ENCODE measurements at places on chromosomes 1 and 21.

DNA sequence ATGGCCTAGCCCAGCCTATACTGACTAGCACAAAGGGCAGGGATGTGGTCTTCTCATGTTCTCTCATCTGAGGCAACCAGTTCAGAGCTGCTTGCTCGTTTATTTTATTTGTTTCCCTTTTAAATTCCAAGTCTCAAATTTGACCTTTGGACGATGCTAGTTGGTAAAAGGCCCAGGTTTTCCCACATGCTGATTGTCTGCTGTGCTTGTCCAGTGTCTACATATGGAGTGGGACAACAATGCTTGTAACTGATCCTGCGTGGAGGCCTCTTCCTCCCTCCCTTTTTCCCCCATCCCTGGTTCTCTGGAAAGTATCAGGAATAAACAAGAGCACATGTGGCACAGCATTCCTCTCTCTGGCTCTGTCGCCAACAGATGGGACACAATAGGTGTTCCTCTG lies 34.0 kb upstream of the BEND5 start:
- DNase-seq, result no peak

DNA sequence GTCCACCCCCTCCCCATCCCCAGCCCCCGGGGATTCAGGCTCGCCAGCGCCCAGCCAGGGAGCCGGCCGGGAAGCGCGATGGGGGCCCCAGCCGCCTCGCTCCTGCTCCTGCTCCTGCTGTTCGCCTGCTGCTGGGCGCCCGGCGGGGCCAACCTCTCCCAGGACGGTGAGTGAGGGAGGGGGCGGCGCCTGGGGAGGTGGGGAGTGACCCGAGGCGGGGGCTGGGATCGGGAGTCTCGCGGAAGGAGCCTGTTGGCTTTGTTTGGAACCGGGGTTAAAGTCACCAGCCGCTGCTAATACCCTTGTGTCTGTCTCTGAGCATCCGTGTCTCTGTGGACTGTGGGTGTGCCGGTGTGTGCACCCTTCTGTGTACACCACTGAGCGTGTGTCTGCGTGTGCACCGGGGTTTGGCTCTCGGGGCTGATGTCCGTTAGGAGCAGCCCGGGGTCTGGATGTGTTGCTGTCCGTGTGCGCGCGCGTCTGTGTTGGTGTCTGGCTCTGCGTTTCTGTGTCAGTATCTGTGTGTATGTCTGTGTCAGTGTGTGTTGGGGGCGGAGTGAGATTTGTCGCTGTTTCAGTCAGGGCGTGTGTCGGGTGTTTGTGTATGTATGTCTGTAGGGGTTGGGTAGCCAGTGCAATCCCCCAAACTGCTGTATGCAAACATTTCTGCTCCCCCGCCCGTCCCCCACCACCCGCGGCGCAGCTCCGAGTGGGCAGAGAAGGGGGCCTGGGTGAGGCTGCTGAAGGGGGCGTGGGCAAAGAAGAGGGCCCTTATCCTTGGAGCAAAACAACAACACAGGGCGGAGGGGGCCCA lies 480 bp downstream of the CADM3 start:
- no peak for DNase-seq

DNA sequence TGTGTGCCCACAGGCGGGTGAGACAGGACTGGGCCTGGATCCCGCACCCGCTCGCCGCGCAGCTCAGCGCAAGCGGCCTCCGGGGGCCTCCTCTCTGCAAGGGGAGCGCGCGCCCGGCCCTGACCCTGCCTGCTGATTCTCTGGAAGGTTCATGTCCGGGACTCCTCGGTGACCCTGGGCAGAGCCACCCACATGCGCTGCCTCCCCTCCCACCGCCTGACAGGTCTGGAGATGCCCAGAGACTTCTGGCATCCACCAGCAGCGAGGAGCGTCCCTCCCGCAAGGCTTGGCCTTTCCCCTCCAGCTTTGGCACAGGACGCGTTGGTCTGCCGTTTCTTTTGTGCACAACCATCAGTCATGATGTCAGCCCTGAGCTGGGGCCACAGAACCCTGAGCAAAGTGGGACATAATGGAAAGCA lies 42.0 kb upstream of the COL6A2 start:
- DNase-seq, result no peak

DNA sequence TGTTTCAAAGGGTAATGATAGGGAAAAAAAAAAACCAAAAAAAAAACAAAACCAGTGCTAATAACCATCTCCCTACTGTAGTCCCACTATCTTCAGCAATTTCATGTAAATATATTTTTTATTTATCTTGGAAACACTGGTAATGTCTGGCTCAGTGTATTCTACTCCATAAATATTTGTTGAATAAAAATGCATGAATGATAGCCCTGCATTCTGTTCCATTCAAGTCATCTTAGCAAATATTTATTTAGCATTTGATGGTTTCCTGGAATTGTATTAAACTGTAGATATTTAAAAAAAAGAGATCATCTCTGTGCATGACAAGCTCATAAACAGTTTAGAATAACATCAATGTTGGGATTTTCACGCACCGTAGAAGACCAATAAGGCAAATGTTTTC lies 24.2 kb downstream of the IL23R start:
- no peak for DNase-seq

DNA sequence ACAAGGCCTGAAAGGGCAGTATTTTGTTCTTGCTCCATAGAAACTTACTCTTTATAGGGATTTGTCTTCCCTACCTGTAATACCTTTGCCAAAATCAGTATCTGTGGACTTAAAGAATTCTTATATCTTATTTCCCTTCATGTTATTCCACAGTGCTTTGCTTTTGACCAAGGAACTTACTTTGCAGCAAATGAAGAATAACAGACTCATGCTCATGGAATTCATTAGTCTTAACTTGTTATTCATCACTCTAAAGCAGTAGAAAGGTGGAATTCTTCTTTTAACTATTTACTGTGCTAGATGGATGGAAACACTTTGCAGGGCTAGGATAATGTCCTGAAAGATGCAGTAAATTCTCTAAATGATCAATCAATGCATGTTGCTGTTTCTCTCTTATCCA lies 45.9 kb downstream of the DUSP10 start:
- no peak for DNase-seq

GRCh38 chr1:69290291-69290690 lies 277.4 kb upstream of the LRRC7 start:
- no peak for DNase-seq

- no peak for DNase-seq
Measured at GRCh38 chr21:40215941-40216340, 348.7 kb downstream of the PCP4 start.

DNA sequence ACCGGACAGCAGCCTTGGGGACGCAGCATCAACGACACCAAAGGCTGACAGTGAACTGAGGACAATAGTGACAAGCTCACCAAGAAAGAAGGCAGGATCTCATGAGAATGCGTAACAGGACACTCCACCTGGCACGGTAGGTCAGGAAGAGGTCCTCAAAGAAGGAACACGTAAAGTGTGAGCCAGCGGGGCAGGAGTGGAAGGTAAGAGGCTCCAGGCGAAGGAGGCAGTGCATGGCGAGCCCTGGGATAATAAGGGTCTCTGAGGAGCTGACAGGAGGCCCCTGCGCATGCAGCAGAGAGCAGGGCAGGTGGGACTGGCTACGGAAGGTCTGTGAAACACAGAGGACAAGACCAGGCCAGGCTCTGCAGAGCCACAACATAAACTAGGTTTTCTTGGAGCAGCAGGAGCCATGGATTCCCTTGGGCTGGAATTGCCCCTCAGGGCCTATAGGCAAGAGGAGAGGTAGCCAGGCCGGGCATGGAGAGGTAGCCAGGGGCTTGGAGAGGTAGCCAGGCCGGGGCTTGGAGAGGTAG lies 8.2 kb downstream of the LSS start:
- DNase-seq, result no peak

GRCh38 chr1:58045094-58045705 lies 501.3 kb downstream of the OMA1 start:
- DNase-seq, result no peak

DNA sequence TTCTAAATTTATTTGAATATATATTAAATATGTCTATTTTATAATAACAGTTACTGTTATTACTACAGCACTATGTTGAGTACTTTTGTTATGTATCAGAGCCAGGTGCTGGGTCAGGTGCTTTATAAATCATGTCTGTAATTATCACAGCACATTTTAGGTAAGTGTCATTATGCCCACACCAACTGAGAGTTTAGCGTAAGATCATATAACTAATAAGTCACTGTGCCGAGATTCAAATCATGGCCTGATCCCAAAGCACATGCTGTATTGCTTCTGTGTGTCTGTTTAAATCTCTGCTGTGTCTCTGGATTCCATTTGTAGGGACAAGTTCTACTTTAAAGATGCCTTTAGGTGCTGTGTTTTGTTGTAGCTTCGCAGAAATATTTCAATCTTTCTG lies 1.9 kb downstream of the GPSM2 start:
- no peak for DNase-seq

- no peak for DNase-seq
Measured at GRCh38 chr1:41153750-41154274, 88.3 kb downstream of the SCMH1 start.

DNA sequence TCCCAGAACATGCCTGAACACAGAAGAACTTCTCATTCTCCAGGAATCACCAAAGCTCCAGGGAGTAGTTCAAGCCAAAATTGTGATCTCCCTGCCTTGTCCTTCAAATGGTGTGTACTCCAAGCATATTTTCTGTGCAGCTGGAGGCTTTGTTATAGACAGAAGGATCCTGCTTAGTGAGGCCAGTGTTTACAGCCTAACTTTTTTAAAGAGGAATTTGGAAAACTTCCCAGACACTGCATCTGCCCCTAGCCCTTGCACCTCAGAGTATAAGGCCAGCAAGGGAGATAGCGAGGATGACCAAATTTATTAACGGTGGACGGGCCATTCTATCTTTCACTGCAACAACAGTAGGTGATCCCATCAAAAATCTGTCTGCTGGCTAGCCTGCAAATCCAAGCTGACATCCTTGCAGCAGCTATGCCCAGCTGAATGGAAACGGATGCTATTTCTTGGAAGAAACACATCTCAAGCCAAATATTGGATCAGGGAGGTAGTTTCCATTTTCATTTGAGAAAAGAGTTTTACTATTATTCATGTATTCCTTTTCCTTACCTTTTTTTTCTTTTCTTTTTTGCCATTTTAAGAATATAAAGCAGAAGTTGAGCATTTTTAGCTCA lies 249.8 kb downstream of the USH2A start:
- DNase-seq, result no peak

DNA sequence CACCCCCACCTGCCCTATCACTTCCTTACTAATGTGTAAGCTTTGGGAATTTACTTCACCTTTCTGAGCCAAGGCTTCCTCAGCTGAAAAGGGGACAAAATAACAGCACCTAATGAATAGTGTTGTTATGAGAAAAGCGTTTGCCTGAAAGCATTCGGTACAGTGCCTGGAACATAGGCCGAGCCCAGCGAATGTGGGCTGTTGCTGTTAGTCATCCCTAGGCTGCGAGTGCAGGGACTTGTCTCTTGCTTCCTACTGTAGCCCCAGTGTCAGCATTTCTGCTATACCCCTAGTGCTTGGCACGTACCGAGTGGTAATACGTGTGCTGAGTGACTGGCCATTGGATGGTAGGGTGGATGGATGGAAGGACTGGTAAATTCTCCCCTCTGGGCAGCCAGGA lies 16.7 kb upstream of the KPNA6 start:
- DNase-seq, result no peak

GRCh38 chr1:219324629-219325367 lies 151.1 kb downstream of the LYPLAL1 start:
- no peak for DNase-seq

DNA sequence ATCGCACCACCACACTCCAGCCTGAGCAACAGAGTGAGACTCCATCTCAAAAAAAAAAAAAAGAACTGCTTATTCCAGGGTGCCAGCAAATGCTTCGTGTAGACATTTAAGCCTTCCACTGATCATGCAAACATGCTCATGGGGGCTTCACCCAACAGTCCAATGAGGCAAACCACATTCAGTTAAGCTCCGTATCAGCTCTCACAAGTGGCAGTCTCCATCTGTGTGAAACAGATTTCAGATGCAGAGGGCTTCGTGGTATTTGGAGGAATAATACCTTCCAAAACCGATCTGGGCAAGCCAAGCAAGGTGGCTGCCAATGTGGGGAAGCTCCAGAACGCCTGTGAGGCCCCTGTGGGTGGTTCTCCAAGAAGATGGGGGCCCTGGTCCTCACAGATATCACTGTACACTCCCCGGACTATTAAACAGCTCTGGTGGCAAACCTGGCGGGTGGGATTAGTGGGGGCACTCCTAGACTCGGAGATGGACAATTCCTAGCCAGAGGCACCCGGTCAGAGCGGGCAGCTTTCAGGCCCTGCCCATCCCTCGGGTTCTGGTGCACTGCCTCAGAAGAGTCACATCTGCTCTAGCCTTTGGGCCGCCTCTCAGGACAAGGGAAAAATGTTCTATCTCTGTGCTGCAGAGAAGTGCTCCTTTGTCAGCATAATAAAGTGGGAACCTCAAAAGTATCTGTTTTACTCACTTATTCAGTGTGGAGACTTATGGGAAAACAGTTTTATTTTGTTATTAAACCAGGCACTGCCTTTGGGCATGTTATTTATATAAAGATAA lies 10.2 kb downstream of the CREG1 start:
- no peak for DNase-seq

- DNase-seq, result no peak
Measured at GRCh38 chr1:202702088-202702487, 8.2 kb downstream of the SYT2 start.

DNA sequence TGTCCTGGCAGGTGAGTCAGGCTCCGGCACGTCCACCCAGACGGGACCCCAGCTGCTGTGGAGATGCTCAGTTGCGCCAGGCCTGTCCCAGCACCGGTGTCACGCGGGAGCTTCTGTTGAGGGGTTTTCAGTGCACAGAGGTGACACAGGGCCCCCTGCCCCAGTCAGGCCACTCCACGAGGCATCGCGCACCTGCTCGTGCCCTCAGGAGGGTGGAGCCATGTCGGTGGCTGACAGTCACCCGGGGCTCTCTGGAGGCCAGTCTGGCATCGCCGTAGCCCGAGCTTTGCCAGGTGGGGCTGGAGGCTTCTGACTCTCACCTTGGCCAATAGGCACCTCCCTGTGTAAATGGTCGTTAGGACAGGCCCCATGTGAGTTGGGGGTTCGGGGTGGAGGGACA lies 11.1 kb downstream of the TMEM240 start:
- DNase-seq, result no peak

DNA sequence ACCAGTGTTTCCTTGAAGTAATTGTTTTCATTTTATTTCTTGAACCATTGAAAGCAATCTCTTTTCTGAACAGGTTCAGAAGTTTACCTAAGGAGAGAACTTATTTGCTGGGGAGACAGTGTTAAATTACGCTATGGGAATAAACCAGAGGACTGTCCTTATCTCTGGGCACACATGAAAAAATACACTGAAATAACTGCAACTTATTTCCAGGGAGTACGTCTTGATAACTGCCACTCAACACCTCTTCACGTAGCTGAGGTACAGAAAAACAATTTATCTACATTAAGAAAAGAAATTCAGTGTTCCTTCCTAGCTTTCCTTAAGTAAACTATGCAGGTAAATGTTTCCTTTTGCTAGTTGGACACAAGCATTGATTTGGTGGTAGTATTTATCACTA lies 27.4 kb downstream of the AGL start:
- DNase-seq, result no peak

GRCh38 chr1:27912429-27912828 lies 22.4 kb upstream of the SMPDL3B start:
- DNase-seq, result no peak

Data from activated naive CD4-positive, alpha-beta T cell (primary cell).